ENCODE measurements at places on chromosomes 1 and 21.

DNA sequence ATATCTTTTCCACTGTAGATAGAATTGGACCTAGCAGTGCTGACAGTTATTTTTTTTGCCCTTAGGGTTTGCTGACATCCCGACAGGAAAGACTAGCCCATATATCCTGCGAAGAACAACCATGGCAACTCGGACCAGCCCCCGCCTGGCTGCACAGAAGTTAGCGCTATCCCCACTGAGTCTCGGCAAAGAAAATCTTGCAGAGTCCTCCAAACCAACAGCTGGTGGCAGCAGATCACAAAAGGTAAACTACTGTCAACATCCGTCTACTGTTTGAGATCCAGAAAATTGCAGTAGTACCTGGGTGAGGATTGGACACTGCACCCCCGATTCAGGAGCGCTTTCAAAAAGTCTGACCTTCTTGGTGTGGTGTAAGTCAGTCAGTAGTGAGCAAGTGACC is 55.8 kb downstream of the CENPF start:
- DNase-seq, result no peak

DNA sequence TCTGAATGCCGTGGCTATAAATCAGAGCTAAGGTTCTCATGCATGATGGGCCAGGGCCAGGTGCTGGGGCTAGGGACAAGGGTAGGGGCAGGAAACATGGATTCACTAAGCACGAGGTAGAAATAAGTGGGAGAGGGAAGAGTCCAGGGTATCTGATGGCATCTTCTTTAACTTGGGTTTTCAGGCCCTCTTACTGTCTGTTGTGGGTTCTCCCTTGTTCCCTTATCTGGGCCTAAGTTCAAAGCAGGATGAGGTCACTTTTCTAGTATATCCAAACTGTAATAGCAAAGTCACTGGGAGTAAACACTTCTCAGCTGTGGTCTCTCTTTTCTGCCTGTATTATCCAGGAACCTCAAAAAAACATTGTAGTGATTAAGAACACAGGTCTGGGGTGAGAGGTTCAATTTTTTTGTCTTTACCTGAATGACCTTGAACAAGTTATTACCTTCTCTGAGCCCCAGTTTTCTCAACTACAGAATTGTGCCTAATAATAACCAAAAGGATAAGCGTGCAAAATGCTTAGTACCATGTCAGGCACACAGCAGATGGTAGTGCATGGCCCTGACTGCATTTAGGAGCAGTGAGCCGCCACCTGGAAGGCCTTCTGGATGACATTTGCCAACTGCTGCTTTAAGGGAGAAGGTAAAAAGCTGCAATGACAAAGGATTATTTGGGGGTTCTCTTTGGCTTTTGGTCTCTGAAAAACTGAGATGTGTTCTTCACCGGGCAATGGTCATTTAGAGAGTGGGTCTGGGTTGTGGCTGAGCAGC is 53.6 kb upstream of the A3GALT2 start:
- DNase-seq, result no peak

DNA sequence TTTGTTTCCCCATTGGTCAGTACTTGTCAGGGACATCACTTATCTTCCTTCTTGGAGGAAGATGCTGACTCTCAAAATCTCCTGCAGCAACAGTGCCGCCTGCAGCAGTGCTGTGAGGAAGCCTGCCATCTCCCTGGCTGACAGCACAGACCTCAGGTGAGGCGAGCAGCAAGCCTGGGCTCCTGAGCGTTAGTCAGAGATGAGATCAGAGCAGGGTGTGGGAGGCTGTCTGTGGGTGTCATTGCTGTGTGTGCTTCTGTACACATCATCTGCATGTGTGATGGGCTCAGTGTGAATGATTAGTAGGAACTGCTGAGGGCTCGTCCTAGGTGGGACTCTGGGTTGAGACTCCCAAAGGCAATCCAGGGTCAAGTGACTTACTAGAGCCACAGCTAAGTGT is 6.1 kb downstream of the STRIP1 start:
- DNase-seq, result no peak

DNA sequence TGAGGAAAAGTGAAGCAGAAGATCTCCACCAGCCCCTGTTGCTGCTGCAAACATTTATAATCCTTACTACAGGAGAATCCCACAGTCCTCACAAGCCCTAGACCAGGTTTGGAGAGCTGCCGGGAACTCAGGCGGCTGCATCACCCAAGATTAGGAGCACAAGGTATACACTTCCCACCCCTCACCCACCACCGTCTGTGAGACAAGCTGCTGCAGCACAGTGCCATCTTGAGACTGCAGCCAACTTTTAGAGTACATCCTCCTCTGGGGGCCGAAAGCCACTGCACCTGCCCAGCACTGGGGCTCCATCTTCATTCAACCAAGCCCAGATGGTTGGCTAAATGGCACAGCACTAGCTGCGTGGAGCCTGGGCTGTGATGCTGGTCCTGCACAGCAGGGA is 13.8 kb downstream of the OLFML3 start:
- no peak for DNase-seq

DNA sequence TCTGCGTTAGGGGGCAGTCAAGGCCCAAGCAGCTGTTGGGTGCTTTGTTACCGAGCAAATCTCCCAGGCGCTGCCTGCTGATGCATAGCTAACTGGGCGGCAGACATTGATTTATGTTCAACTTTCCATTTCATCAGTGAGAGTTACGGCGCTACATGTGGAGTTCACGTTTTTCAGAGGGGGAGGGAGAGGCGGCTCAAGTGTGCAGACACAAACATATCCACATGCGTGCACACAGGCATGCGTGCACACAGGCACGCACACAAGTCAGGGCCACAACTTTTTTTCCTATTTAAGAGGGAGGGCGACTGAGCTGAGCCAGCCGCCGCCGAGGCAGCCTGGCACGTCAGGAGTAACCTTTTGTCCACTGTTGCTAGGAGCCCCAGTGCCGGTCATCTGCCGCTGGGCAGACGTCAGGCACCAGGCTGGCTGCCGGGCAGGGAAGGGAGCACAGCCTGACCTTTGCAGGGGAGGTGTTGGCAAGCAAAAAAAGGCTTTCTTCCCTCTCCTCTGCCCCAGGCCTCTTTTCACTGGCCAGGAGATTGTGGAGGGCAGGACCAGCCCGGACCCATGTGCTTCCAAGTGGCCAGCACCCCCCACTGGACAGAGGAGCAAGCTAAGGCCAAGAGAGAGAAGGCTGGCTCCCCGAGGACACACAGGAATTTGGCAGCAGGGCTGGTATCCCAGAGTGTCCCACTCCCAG is 73.3 kb downstream of the MRPL37 start:
- no peak for DNase-seq

DNA sequence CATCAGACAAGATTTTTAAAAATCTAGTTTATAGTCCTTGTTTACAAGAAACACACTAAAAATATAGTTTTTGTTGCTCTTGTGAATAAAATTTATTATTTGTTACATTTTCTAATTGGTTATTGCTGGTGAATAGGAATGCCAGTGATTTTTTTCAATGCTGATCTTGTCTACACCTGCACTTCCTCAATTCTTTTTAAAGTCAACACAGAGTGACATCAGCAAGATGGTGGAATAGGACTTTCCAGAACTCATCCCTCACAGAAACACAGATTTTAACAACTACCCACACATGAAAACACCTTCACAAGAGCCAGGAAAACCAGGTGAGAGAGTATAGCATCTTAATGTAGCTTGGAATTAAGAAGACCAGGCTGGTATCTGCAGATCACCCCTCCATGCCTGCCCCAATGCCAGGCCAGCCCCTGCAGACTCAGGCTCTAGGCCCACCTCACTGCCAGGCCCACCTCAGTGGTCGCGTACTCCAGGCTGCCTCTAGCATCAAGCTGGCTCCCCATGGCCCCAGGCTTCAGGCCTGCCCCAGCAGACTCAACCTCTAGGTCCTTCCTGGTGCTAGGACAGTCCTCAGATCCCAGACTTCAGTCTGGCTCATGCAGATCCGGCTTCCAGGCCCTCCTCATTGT is 117.6 kb downstream of the WDR3 start:
- DNase-seq, result no peak

GRCh38 chr1:91217911-91218310 is 186.7 kb downstream of the HFM1 start:
- DNase-seq, result no peak

DNA sequence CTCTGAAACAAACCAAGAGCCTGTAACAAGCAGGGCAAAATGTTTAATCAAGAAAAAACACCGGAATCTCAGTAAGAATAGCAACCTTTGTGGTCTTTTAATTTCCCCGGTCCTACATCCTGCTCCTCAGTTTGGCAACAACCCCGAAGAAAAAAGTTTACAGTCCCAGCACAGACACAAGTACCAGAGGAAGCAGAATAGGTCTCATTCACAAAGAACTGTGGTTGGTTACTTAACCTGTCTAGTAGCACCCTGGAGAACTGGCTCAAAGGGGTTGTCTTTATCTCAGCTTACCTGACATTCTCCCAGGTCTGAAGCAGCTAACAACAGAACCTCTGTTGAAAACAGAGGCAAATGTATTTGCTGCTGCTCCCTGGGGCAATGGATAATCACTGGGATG is 399.3 kb downstream of the AJAP1 start:
- DNase-seq, result no peak

GRCh38 chr1:214563881-214564280 is 12.5 kb upstream of the PTPN14 start:
- no peak for DNase-seq

DNA sequence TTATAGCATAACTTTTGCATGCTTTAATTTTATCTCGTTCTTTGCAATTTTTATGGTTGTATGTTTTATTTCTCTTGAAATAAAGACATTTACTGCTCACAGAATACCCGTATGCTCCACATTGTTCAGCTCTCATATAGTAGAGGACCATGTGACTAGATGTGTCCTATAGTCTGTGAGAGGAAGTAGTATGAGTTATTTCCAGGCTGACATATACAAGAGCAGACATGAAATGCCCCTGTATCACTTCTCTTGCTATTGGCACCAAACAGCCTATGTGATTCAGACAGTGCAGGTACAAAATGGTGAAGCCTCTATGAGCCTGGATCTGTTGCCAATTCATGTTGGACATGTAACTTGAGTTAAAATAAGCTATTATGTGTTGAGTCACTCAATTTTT is 5.8 kb upstream of the FCRL5 start:
- no peak for DNase-seq

- no peak for DNase-seq
Measured at GRCh38 chr1:160416369-160416768, 16.0 kb downstream of the VANGL2 start.

GRCh38 chr1:118366286-118366685 is 181.3 kb upstream of the SPAG17 start:
- DNase-seq, result no peak

- no peak for DNase-seq
Measured at GRCh38 chr21:17697473-17697872, 84.8 kb upstream of the BTG3 start.

DNA sequence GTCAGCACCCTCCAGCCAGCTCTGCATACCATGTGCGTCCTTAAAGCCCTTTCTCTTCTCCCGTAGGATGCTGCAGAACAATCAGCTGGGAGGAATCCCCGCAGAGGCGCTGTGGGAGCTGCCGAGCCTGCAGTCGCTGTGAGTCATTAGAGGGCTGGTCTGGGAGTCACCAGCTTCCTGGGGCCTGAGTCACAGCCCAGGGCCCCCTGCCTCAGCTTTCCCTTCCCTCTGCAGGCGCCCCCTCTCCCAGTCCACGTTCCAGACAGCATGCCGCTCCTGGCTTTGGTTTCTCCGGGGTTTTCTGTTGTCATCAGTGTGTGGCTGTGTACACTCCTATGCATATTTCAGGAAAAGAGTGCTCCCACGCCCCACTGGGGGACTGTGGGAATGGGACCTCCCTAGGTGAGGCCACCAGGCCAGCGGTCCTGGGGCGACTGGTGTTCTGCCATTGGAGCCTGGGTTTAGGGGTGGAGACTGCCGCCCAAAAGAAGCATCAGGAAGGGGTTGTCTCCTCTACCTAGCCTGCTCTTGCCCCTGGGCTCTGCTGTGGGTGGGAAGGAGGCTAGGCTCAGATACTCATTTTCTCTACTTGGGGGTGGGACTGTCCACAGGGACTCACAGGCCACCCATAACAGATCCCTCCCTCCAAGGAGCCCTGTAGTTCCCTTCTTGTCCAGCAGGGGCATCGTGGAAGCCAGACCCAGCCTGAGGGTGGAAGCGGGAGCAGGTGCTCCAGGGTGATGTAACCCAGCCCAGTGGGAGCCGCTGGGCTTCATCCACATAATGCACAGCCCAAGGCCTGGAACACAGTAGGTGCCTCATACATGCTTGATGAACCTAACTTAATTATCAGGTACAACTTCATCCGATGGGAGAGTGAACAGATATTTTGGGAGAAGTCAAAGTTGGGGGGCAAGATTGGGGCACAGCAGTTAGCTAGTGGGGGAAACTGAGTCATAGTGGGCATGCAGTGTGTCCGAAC is 42.5 kb downstream of the LGR6 start:
- DNase-seq, result peak; percentile 65

DNA sequence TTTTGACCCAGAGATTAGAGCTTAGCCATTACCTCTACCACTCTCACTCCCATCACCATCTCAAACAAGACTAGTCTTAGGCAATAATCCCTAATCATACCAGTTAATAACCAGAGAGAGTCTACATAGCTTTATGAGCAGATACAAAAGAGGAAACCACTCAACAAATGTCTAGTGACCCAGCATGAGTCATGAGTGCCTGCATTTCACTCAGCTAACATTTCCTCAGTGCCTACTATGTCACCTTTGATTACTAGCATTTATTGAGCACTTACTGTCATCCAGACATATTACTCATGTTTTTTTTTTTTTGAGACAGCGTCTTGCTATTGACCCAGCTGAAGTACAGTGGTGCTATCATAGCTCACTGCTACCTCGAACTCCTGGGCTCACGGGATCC is 35.9 kb upstream of the GALNT2 start:
- DNase-seq, result no peak

- DNase-seq, result no peak
Measured at GRCh38 chr1:201503397-201504176, 3.3 kb downstream of the CSRP1 start.

DNA sequence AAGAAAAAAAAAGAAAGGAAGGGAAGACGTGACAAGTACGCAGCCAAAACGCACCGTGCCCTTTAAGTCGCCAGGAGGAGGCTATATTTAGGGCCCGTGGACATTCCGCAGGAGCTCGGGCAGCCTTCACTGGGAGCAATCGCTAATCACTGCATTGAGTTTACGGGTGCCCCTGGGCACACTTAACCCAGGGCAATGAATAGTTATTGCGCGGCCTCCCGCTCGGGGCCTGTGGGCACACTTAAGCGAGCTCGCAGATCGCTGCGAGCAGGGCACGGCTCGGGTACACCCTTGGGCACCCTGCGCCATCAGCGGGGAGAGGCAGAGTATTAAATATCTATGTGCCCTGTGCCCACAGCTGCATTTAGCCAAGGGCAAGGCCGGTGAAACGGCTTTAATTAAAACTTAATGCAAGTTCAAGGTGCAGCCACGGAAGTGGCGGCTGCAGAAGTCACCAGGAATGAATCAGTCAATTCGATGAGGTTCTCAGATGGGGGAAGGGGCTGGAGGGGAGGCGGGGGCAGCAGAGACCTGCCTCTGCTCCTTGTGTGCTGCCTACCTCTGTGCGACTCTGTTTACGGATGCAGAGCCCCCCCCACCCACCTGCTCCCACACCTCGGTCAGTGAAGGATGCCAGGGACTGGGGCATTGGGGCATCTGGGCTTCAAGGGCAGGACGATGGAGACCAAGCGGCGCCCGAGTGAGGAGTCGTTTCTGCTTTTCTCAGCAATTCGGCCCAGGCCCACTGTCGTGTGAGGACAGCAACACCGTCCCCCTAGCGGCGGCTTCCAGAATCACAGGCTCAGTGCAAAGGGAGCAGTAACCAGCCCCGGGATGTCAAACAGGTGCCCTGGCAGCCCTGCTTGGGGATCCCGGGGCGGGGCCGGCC is 51.8 kb upstream of the TARDBP start:
- DNase-seq, result peak; percentile 78

- no peak for DNase-seq
Measured at GRCh38 chr1:61591351-61591750, 133.6 kb downstream of the TM2D1 start.
